ENCODE measurements at places on chromosomes 7 and 10.

- DNase-seq: no peak
These were observed 144.7 kb downstream of the TRIL start for GRCh38 chr7:28813243-28813962.

DNA sequence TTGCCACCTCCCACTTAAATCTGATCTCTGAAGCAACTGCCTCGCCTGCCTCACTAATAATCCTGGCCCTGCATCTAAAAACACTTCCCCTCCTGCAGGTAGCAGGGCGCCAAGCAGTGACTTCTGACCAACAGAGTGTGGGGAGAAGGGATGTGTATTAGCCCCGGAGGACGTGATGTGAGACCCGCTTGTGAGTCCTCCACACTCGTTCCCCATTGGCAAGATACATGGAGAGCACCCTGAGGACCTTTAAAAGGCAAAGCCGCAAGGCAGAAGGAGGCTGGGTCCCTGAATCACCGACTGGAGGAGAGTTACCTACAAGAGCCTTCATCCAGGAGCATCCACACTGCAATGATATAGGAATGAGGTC lies 6.1 kb upstream of the PILRA start:
- DNase-seq: no peak

GRCh38 chr7:93574646-93575554 lies at the start of gene CALCR:
CALCR (minus strand) TSS chr7:93574724; CDS start chr7:93486981, 87,743 bp downstream.
- peak; percentile 36 for DNase-seq

DNA sequence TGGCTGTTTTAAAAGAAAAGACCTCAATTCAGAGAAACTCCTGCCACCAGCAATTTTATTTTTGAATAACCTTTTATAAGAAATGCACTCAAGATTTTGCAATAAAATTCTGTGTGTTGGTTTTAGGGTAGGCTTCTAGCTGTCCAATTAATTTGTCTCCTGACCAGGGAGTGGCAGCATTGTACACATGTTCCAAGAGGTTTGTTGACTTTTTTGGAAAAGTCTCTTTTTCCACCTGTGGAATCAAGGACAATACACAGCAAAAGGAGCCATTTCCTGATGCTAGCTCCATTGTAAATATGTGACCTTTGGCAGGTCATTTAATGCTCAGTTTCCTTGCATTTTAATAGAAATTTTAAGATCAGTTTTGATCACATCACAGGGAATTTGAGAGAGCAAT lies 1.8 kb downstream of the GIMAP5 start:
- DNase-seq: no peak

DNA sequence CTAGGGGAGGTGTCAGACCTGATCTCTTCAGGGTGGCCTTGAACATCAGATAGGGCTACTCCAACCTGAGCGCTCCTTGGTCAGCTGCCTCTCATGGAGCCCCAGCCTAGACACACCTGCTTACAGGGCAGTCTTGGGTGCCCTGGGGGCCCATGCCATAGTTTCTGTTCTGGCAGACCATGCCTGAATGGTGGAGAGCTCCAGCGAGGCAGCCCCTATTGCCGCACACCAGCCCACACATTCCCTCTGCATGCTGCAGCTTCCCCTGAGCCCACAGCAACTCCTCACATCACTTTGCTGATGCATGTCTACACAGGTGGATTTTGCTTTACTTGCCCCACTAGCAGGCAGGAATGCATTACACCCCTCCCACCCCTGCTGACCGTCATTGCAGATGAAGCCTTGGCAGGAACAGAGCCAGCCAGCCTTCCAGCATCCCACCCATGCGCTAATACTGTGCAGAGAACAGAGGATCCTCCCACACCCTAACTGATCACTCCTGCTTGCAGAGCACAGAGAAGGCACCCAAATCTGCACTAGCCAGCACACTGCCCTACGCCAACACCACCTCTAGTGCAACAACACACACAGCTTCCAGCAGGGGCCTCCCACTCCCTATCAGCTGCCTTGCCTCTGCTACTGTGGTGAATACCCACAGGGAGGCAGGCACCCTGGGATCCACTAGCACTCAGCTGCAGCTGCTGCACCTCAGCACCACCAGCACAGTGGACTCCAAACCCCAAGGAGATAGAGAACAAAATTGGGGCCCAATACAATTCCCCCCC lies 43.0 kb upstream of the GRM3 start:
- no peak for DNase-seq

DNA sequence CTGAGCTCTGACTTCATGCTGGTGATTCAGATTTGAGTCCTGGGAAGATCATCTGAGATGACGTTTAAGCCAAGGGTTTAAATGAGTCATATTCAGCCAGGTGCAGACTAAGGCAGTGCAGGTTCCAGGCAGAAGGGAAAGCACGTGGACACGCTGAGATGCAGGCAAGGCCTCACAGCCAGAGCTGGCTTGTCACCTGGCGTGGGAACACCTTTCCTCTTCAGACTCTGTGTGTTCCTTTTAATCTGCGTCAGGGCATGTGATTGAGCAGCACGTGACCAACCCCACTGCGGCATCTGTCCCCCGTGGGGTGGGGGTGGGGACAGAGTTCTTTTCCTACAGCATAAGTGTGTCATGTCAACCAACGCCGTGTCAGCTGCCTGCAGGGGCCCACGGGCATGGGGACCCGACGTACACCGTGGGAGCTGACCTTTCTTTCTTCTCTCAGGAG lies 10.7 kb upstream of the IDI2 start:
- no peak for DNase-seq

DNA sequence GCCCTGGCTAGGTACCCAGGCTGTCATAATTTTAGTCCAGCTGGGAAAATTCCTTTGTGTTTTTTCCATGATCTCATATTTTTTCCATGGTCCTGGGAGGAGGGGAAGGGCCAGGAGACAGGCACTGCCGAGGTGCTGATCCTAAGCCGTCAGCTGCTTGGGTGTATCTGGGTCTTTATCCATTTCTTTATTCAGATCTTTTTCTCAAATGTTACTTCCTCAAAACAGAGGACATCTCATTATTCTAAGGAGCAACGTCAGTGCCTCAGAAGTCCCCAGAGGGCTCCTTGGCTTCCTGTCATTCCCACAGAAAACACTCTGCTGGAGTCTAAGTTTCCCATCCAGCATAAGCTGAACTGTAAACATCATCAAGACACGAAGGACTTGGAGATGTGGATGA lies 2.8 kb upstream of the OR6V1 start:
- no peak for DNase-seq

DNA sequence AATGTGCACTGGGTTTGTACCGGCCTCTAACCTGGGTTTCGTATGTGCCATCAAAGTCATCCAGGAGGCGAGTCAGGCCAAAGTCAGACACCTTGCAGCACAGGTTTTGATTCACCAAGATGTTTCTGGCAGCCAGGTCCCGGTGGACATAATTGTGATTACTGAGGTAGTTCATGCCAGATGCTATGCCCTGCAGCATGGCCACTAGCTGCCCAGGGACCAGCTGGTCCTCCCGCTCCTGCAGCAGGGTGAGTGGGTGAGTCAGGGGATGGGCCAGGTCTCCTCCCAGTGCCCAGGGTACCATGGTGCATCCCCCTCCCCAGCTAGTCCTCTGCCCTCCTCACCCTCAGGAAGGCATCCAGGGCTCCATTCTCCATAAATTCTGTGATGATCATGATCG lies 13.6 kb downstream of the ZYX start:
- DNase-seq: no peak

- no peak for DNase-seq
These were observed 29.9 kb upstream of the PDCD4 start for GRCh38 chr10:110841767-110842267.

- no peak for DNase-seq
These were observed 278.6 kb downstream of the ARHGAP12 start for GRCh38 chr10:31650010-31650409.

GRCh38 chr7:102834466-102834865 lies 78.3 kb upstream of the LRRC17 start:
- DNase-seq: no peak

GRCh38 chr7:144842377-144842851 lies 6.6 kb upstream of the TPK1 start:
- no peak for DNase-seq

DNA sequence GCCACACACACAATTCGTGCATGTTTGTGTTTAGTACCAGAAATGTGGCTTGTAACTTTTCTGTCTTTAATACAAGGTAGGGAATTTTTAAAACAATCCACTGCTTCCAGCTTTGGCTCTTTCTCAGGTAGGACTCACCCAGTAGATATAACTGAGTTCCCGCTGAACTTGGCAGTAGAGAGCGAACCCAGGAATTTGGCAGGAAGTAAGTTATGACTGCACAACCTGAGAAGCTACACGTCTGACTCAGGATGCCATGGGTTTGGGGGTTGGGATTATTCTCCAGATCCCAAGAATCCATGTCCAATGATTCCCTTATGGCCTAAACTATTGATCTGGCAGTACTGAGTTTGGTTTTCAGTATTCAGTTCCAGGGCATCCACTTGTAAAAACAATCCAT lies 499.7 kb downstream of the CALN1 start:
- no peak for DNase-seq

GRCh38 chr7:117296066-117296465 lies 26.8 kb downstream of the WNT2 start:
- DNase-seq: no peak

- peak; percentile 38 for DNase-seq
These were observed 5.2 kb upstream of the HTR7 start for GRCh38 chr10:90862908-90863514.

DNA sequence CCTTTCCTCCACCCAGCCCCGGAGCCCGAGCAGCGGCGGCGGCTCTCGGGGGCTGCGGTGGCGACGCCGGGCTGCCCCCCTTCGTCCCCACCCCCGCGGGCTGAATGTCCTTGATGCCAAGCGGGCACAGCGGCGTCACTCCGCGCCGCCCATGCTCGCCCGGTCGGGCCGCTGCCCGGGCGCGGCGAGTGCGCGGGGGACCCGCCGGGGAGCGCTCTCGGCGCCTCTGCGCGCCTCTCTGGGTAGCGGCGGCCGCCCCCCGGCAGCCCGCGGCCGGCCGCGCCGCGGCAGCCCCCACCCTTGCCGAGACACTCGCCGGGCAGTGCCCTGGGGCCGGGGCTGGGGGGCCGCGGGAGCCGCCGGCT lies 433 bp upstream of the PLXNA4 start:
- peak; percentile 21 for DNase-seq

- no peak for DNase-seq
These were observed 300.5 kb downstream of the ANKRD7 start for GRCh38 chr7:118525020-118525419.

DNA sequence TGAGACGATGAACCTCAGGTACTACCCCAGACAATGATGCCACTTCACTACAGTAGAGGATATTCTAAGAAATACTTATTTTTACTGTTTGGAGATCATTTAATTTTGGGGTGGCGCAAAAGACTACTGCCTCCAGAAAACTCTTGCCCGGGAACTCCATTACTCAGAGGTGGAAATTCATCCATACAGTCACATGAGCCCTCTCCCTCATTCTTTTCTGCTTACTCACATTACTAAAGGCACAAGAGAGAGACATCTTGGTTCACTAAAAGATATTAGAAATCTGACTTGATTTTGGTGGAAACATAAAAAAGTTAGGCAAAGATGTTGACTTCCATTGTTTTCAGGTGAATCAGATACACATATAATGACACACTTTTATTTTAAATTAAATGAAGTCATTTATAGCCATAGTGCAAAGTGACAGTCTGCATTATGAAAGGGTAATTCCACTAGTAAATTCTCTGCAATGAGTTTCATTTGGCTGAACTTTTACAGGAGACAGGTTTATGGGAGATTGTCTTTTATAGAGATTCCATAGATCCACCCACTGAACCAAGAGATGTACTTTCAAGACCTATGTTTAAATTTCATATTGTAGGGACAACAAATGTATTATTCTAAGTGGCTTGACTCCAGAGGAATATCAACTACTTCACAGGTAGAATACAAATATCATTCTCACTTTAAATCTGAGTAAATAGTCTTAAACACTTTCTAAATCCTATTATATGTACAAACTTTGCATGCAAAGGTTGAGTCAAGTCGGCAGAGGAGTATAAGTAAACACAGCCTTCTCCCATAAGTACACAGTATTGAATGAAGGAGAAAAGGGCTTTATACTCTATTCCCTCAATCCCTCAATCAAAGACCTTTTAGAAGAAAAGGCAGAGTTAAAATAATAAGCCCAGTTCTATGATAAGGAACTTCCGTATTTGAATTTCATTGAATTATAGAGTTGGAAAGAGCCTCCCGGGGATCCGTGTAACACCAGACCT lies 18.8 kb downstream of the NEBL start:
- no peak for DNase-seq

DNA sequence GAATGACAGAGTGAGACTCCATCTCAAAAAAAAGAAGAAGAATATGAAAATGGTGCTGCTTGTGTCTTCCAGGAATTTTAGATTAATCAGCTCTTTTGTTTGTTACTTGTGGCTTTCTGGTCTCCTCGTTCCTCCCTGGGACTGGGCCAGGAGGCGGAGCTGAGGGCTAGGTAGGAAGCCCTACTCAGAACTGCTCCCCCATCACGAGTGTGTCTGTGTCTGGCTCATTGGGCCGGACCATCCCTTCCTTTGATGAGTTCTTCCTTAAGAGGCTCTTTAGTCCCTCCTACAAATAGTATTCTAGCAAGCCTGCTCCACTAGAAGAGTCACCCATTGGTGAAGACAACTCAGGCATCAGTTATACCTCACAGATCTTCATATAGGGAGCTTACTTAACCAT lies 56.8 kb upstream of the YAE1 start:
- DNase-seq: no peak

GRCh38 chr7:13551503-13551902 lies 438.0 kb downstream of the ETV1 start:
- no peak for DNase-seq

GRCh38 chr7:46210467-46210866 lies 289.4 kb upstream of the IGFBP3 start:
- DNase-seq: no peak

GRCh38 chr10:124157271-124157681 lies 63.9 kb upstream of the CHST15 start:
- DNase-seq: no peak

- no peak for DNase-seq
These were observed 2.5 kb downstream of the TNPO3 start for GRCh38 chr7:129052441-129052840.

GRCh38 chr7:134514663-134515062 lies 12.7 kb upstream of the AKR1B10 start:
- DNase-seq: peak; percentile 83

GRCh38 chr7:111835066-111835465 lies 272.8 kb upstream of the IMMP2L start:
- no peak for DNase-seq

GRCh38 chr10:60384011-60384410 lies 5.7 kb downstream of the ANK3 start:
- no peak for DNase-seq

Data from HEK293T (cell line).